Glutamatergic neuron (in vitro differentiated cells): ENCODE measurements at places on chromosomes 6 and 20.
A peak's percentile ranks its signal among the peaks of the same experiment; 100 is the strongest.

DNA sequence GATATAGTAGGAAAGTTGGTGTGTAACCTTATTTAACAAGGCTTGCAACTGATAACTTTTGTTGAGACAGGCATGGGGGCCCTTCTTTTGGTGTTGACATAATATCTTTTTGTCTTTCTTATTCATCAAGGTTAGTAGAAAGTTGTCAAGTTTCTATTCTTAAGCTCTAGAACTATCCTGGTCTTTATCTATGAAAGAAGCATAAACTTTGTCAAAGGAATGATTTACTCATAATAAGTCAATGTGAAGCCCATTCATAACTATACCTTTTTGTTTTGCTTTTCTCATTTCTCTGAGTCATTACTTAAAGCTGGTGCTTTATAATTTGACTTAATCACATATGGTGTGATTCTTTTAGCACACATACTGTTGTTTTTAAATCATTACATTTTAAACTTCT is 312.4 kb downstream of the UTRN start:
- no peak for DNase-seq

GRCh38 chr20:22556565-22557056 is 27.8 kb downstream of the FOXA2 start:
- DNase-seq: no peak

DNA sequence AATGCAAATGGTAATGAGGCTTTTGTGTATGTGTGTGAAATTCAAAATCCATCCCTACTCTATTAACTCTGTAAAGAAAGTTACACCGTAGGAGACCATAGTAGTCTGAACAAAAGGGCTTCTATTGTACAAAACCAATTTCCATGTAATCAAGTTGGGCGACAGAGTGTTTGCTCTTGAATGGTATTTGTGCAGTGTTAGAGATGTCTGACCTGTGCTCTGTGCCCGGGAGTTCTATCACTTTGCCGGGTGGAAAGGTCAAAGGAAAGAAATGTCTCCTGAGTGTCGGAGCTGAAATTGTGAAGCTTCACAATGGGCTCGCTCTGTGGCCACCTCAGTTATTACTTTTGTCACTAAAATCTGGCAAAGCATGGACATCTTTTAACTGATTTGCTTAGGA is 312.0 kb downstream of the SAMD5 start:
- DNase-seq: no peak

DNA sequence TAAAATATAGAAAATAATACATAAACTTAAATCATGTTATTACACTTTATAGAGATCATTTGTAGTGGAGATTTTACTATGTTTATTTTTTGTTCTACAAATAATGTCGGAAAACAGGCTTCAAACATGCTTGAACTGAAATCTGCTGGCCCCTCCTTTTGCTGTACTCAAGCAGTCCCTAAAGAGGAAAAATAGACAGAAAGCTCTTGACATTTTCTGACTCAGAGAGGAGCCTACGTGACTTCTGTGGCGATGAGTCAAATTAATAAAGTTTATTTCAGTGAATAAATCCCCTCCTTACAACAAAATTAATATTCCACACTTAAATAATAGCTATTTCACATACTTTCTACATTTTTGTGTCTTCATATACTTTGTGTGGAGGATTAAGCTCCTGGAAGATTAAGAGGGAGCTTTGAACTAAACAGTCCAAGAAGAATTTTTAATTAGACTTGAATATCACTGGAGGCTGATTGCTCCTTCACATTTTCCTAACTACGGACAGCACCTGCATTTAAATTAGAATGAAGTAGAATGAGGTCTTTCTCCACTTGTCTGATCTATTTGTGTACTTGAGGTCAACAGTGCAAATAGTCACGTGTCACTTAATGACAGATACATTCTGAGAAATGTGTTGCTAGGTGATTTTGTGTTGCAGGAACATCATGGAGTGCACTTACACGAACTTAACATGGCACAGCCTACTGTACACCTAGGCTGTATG is 1.7 kb upstream of the TREM1 start:
- no peak for DNase-seq

- peak; percentile 62 for DNase-seq
Measured at GRCh38 chr6:170087941-170088581, 202.8 kb downstream of the DLL1 start.

DNA sequence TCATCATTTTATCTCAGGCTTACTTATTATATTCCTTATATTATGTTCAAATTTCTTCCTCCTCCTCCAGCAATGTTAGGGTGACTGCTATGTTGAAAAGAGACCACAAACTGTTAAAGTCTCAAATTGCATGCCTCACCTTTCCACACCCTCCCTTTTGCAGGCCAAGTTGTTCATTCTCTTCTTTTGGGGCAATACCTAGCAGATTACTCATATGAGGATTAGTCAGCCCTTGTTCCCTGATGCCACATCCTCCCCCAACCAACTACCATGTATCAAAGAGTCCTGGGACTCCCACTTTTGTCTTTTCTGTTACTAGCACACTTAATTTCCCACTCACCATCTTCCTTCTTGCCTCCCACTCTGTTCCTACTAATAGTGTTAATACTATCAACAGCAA is 434.7 kb downstream of the BCKDHB start:
- DNase-seq: no peak

- no peak for DNase-seq
Measured at GRCh38 chr6:139287868-139288267, 3.9 kb downstream of the TXLNB start.

DNA sequence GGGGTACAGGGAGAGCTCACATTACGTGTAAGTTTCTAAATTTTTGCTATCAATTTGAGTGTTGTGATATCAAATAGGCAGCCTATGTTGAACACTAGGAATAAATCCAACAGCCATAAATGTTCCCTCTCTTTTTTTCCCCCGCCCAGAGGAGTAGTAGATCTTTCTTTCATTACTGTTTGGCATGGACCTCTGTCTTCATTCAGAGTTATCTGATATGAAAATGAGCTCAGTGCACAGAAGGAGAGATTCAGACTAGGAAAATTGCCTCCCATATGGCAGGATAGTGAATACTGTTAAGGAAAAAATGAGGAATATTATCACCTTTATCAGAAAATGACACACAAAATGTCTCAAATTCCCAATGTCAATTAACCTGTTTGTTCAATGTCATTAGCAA is 110.0 kb upstream of the EYS start:
- DNase-seq: no peak

GRCh38 chr6:30722280-30723112 is 2.3 kb downstream of the TUBB start:
- DNase-seq: peak; percentile 87

DNA sequence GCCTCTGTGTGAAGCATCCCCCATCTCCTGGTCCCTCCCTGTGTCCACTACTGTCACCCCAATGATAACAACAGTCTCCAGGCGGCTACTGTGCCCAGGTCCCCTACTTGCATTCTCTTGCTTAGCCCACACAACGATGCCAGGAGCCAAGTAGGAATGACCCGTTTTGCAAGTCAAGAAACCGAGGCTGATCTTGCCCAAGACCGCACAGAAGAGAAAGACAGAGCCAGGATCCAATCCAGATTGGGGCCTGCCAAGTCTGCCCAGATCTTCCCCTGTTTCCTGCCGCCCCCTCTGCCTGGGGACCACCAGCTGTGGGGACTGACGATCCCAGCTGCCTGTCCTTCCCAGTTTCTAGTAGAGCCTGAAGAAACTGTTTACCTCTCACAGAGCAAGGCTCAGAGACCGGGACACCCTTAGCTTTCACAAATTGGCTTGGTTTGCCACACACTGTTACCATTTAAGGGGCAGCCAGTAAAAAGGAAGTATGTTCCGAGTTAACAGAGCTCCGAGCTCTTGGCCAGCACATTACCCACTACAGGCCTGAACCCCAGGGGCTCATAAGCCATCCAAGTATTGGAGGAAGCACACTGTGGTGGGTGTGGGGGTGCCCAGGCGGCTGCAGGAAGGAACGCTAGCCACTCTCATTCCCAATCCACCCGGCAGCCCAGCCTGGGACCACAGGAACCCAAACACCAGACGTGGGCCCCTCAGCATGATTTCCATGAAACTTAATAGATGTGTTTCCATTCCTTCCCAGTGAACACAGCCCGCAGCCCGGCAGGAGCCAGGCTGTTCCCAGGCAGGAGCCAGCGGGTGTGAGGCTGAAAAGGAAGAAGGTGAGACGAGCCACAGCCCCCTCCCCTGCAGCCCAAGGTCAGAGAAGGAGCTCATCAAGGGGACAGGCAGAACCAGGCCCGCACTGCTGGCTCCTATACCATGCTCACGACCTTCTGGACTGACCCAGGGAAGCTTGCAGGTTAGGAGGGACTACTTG is 7.9 kb downstream of the KIAA1755 start:
- DNase-seq: no peak

DNA sequence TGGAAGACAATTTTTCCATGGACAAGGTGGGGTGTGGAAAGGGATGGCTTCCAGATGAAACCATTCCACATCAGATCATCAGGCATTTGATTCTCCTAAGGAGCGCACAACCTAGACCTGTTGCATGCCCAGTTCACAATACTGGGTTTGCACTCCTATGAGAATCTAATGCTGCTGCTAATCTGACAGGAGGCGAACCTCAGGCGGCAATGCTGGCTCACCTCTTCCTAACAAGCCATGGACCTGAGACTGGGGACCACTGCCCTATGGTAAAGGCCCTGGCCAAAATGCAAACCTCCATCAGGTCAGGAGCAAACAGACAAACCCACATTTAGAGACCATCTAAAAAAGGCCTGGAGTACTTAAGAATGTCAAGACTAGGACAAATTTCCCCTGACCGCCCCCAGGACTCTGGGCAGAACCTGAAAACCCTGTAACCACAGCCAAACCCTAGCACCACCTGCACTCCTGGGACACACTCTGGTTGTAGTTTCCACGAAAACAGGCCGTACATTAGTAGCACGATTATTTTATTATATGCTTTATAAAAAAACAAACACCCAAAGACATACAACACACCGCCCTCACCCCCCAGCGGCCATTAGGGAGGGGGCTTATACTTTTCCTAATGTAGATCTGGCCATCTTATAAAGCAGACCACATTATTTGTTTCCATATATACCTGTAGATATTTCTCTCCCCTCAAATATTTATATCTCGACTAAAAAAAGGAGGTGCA is 27.3 kb downstream of the SNX5 start:
- no peak for DNase-seq

DNA sequence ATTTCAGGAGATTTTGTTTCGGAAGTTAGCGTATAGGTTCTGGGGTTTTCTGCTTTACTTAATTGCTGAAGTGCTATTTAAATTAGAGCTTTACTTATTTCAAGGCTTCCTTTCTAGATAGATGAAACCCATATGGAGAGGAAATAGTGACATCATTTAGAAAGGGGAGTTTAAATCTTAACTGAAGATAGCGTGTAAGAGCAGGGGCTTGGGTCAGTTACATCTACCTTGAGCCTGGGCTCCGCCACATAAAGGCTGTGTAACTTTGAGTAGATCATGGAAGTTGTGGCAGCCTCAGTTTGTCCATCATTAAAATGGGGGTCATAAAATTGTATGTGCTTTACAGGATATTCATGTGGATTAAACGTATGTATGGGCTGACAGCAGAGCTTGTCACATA is 4.7 kb downstream of the CDS2 start:
- no peak for DNase-seq

- no peak for DNase-seq
Measured at GRCh38 chr6:53035549-53036213, 29.5 kb upstream of the FBXO9 start.
